ENCODE measurements at places on chromosomes 3 and 15. TPM values are rescaled to one million over a fixed set of nuclear protein-coding genes. Genes with fewer than 3 reads are reported as not detected.

ATP13A5 gene
- not detected for total RNA-seq

IQCF5 gene
- not detected for total RNA-seq

HIGD2B gene
- not detected for total RNA-seq

MAP6D1 gene
- total RNA-seq = 5.7 TPM

TMEM207 gene
- not detected for total RNA-seq

GNB4 gene
- 34.7 TPM for total RNA-seq

DGKG gene
- 2.4 TPM for total RNA-seq

KIF23 gene
- total RNA-seq = 13.2 TPM

FRMD5 gene
- 4.4 TPM for total RNA-seq

DNA sequence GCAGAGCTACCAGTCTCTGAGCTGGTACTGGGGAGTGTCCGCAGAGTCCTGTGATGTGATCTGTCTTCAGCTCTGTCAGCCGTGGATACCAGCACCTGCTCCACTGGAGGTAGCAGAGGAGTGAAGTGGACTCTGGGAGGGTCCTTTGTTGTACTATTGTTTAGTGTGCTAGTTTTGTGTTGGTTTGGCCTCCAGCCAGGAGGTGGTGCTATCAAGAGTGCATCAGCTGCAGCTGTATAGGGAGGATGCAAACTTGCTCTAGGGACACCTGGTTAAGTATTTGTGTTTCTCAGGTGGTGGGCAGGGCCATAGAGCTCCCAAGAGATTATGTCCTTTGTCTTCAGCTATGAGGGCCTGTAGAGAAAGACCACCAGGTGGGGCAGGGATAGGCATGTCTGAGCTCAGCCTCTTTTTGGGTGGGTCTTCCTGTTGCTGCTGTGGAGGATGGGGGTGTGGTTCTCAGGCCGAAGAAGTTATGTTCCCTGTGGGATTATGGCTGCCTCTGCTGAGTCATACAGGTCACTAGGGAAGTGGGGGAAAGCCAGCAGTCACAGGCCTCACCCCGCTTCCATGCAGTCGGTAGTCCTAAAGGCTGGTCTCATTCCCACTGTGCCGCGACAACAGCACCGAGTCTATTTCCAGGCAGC is 443.2 kb upstream of the TBL1XR1 start:
- no peak for DNase-seq

GRCh38 chr3:179768080-179768479 is 115.2 kb downstream of the USP13 start:
- no peak for DNase-seq

- no peak for DNase-seq
Measured at GRCh38 chr3:82329300-82329699, 567.9 kb upstream of the GBE1 start.

Data from tibial nerve (tissue), 4 donors.